Vagina (tissue), 2 donors: ENCODE measurements at places on chromosomes 3 and 15. TPM values are rescaled to one million over a fixed set of nuclear protein-coding genes. Genes with fewer than 3 reads are reported as not detected.

The AGBL1 gene
- total RNA-seq, result not detected

The IL16 gene
- 19.9 TPM for total RNA-seq

The DPPA2 gene
- not detected for total RNA-seq

The PLA2G4E gene
- 8.8 TPM for total RNA-seq

The C2CD4A gene
- total RNA-seq, result not detected

- DNase-seq, result no peak
- H3K27ac ChIP-seq, result no peak overlapping the region
- H3K36me3 ChIP-seq, result no peaks in the 10 kb centered on the region
- peaks cover 29% of the 10 kb centered on the region for H3K4me1 ChIP-seq
- H3K4me3 ChIP-seq, result no peak overlapping the region
Observed at GRCh38 chr3:120144267-120144666, 50.0 kb upstream of the GSK3B start.

GRCh38 chr3:113663324-113663750 is 33.1 kb downstream of the USF3 start:
- H3K36me3 ChIP-seq, result no peaks in the 10 kb centered on the region
- no peak overlapping the region for H3K4me3 ChIP-seq
- H3K4me1 ChIP-seq, result no peaks in the 10 kb centered on the region
- H3K27ac ChIP-seq, result no peak overlapping the region
- no peaks in the 10 kb centered on the region for H3K27me3 ChIP-seq

DNA sequence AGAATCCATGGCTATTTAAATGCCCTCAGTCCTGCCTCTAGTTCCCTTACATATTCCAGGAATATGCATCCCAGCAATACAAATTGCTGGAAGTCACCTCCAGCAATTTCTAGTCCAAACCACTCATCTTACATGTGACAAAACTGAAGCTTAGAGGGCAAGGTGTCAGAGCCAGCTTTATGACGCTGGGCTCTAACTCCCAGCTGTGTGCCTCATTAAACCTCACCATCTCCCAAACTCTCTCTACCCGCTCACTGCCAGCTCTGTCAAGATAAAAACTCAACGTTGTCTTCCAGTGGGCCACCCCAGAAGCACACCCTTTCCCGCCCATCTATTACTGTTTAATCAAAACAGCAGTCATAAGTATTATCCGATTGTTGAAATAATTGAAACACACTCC is 7.9 kb downstream of the TNIK start:
- no peaks in the 10 kb centered on the region for H3K4me1 ChIP-seq
- no peaks in the 10 kb centered on the region for H3K36me3 ChIP-seq
- H3K4me3 ChIP-seq, result no peak overlapping the region

DNA sequence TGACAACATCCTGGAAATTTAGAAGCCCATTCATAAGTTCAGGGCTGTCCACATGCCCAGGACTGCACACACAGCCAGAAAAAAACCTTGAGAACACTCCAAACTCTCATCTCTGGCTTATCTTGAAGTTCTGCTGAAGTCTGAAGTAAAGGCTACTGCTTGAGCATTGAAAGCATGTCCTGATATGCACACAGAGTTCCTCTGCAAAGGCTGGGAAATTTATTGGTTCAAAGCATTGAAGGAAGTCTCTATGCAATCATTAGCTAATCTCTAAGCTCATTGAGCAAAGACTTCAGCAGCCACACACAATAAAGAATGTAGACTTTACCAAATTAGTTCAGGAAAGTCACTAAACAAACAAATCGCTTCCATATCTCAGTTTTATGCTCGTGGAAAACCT is 162.0 kb upstream of the STT3B start:
- peaks cover 6% of the 10 kb centered on the region for H3K4me1 ChIP-seq
- no peak overlapping the region for H3K4me3 ChIP-seq
- no peak for DNase-seq
- no peaks in the 10 kb centered on the region for H3K36me3 ChIP-seq
- H3K27ac ChIP-seq, result no peak overlapping the region

DNA sequence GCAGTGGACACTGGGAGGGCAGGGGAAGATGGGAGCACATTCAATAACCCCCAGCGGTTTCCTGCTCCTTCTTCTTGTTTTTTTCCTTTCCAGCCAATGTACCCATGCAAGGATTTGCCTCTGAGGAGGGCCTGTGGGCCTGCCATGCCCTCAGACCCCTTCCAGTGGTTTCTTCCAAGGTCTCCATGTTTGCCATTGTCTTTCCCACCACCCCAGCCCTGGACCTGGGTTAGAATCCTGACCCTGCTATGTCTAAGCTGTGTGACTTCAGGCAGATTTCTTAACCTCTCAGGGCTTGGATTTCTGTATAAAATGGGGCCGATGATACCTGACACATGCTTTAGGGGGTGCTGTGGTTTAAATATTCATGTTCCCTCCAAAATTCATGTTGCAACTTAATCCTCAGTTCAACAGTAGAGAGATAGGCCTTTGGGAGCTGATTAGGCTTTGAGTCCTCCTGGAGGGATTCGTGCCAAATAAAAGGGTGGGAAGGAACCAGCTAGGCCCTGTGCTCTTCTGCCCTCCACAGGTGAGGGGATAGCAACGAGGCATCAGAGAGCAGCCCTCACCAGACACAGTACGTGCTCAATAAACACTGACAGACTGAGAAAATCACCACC is 46.3 kb upstream of the FLNB start:
- H3K27me3 ChIP-seq, result no peaks in the 10 kb centered on the region
- H3K36me3 ChIP-seq, result no peaks in the 10 kb centered on the region
- H3K4me1 ChIP-seq, result peaks cover 21% of the 10 kb centered on the region
- no peak for DNase-seq
- H3K27ac ChIP-seq, result no peak overlapping the region

DNA sequence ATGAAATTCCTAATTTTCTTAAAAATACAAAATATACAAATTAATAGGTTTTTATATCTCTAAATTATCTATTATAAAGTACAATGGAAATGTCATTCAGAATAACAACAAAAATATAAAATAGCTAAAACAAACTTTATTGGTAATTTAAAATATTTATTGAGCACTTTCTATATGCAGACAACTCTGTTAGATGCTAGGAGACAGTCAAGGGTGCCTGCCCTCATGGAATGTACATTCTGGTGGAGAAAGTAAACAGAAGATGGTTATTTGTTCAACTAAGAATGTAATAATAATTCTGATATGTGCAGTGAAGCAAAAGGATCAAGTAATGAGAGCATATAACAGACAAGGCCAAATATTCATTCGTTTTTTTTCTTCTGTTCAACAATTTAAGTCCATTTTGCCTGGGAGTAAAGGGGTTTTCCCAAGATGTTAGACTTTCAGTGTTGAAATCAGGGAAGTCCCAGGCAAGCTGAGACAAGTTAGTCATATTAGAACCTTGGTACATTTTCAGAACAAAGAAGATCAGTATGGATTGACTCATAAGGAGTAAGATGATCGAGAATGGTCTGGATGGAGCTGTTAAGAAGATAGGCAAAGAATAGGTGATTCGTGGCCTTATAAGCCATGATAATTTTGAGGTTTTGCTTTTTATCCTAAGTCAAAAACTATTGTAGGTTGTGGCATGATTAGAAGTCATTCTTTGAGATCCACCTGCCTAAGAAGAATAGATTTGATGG is 150.2 kb upstream of the MLF1 start:
- DNase-seq, result no peak
- H3K27ac ChIP-seq, result no peak overlapping the region
- H3K36me3 ChIP-seq, result no peaks in the 10 kb centered on the region
- H3K4me3 ChIP-seq, result no peak overlapping the region

- no peaks in the 10 kb centered on the region for H3K4me1 ChIP-seq
- no peaks in the 10 kb centered on the region for H3K36me3 ChIP-seq
- no peak overlapping the region for H3K27ac ChIP-seq
- DNase-seq, result no peak
Observed at GRCh38 chr3:30770387-30770786, 124.1 kb downstream of the GADL1 start.

DNA sequence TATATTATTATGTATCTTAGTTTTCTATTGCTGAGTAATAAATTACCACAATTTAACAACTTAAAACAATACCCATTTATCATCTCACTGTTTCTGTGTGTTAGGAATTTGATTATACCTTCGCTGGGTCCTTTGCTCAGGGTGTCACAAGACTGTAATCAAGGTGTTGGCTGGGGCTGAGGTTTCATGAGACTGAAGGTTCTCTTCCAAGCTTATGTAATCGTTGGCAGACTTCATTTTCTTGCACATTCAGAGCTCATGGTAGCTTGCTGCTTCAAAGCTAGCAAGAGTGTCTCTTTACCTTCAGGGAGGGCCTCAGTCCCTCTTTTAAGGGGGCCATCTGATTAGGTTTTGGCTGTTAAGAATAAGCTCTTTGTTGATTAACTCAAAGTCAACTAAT is 293.1 kb downstream of the POLQ start:
- no peak overlapping the region for H3K4me3 ChIP-seq
- no peak for DNase-seq
- no peaks in the 10 kb centered on the region for H3K36me3 ChIP-seq
- H3K27me3 ChIP-seq, result no peaks in the 10 kb centered on the region

DNA sequence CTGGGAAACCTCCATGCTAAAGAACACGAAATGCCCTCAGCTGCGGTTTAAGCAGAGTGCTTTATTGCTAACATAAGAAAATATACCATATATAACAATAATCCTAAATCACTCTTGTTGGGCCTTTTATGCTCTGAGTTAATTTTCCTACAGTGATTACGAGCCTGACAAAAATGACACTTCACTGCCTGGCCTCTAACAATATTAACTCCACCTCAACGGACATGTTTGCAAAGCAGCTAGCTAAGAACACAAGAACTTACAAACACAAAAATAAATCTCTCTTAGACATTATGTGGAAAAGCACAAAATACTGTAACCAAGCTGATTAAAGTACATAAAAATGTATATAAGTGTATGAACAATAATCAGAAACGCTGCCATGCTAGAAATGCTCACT is 40.7 kb downstream of the DLG1 start:
- no peak overlapping the region for H3K4me3 ChIP-seq
- H3K27ac ChIP-seq, result no peak overlapping the region
- H3K27me3 ChIP-seq, result no peaks in the 10 kb centered on the region
- peaks cover 8% of the 10 kb centered on the region for H3K4me1 ChIP-seq
- no peak for DNase-seq

GRCh38 chr3:166177130-166177529 is 339.9 kb upstream of the BCHE start:
- H3K36me3 ChIP-seq, result no peaks in the 10 kb centered on the region
- no peak overlapping the region for H3K4me3 ChIP-seq
- no peak overlapping the region for H3K27ac ChIP-seq
- DNase-seq, result no peak
